Muscle of back (tissue), 13 donors: ENCODE measurements at places on chromosomes 11 and 22. TPM values are rescaled to one million over a fixed set of nuclear protein-coding genes. Genes with fewer than 3 reads are reported as not detected.

Gene LMO2
- polyA plus RNA-seq = 18.8 TPM

Gene IGLL1
- 0.95 TPM for polyA plus RNA-seq

Gene SLC22A6
- polyA plus RNA-seq = not detected

Gene FUT4
- polyA plus RNA-seq = 6.4 TPM

Gene RIMBP3B
- not detected for polyA plus RNA-seq

Gene MUC5AC
- polyA plus RNA-seq = 0.39 TPM

Gene GGTLC2
- polyA plus RNA-seq = not detected

Gene TSPAN32
- 2.0 TPM for polyA plus RNA-seq

Gene RASL10A
- polyA plus RNA-seq = 2.6 TPM

Gene ZP1
- not detected for polyA plus RNA-seq

Gene OR6A2
- polyA plus RNA-seq = not detected

Gene LDHAL6A
- polyA plus RNA-seq = 0.40 TPM

Gene RIBC2
- 4.8 TPM for polyA plus RNA-seq

DNA sequence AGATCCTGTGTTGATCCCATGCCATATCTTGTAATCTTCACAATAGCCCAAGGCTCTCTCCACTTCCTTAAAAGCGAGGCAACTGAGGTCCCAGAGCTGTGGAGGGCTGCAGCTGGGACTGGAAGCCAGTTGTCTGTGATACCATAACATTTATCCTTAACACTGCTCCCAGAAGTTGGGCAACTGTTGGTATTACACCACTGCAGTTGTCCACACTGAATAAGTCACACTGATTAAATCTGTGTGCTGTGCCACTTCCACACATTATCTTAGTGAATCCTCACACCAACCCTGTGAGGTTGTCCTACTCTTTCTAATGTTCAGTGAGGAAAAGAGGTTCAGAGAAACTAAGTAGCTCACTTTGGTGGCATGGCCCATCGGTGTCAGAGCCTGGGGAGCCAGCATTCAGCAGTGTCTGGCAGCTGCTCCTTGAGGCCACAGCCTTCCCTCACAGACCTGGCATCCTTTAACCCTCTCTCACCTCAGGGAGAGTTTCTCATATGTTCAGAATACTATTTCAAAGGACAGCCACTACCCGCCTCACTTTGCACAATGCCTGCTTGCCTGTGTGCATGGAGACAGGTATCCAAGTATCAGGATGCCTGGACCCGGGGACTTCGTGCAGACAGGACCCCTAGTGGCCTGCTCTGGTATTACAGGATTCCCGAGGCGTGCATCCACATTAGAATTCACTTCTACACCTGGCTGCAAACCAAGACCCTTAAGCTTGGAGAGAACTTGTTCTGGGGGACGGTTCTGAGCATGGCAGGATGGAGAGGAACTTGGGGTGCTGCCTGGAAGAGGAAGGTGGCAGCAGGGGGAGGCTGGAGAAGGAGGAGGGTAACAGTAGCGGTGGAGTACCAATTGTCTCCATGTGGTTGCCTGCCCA, 221.9 kb upstream of the TBCEL start:
- peak; percentile 25 for DNase-seq

- DNase-seq = no peak
These were observed 61.7 kb downstream of the FLI1 start for GRCh38 chr11:128755564-128755963.

- DNase-seq = no peak
These were observed 42.0 kb downstream of the FBLN1 start for GRCh38 chr22:45544588-45545170.

DNA sequence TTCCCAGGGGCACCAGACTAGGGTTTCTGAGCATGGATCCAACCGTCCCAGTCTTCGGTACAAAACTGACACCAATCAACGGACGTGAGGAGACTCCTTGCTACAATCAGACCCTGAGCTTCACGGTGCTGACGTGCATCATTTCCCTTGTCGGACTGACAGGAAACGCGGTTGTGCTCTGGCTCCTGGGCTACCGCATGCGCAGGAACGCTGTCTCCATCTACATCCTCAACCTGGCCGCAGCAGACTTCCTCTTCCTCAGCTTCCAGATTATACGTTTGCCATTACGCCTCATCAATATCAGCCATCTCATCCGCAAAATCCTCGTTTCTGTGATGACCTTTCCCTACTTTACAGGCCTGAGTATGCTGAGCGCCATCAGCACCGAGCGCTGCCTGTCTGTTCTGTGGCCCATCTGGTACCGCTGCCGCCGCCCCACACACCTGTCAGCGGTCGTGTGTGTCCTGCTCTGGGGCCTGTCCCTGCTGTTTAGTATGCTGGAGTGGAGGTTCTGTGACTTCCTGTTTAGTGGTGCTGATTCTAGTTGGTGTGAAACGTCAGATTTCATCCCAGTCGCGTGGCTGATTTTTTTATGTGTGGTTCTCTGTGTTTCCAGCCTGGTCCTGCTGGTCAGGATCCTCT, 709 bp downstream of the MRGPRX4 start:
- DNase-seq = no peak

DNA sequence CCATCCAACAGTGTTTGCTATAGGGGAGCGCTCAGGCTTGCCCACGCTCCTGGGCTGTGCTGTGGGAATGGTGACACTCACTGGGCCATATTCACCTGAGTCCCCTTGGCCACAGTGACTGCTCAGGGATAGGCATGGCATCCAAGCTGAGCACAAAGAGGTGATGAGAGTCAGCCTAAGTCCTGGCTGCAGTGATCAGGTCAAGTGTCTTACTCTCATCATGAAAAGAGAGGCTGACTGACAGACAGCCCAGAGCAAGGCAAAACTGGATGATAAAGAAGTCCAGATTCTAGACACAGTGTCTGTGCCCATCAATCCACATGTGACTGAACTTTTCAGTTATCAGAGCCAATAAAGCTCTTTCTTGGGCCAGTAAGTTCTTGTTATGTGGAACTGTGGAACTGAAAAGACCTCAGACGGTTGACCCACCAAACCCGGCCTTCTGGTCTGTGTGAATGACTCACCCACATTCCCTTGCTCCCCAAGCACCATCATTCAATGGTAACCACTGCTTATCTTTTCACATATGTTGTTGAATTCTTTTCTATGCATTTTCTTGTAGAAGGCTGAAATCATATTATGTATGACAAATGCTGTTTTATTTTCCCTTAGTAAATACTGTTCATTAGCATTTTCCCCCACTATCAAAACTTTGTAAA, 43.2 kb upstream of the YPEL1 start:
- DNase-seq = no peak

DNA sequence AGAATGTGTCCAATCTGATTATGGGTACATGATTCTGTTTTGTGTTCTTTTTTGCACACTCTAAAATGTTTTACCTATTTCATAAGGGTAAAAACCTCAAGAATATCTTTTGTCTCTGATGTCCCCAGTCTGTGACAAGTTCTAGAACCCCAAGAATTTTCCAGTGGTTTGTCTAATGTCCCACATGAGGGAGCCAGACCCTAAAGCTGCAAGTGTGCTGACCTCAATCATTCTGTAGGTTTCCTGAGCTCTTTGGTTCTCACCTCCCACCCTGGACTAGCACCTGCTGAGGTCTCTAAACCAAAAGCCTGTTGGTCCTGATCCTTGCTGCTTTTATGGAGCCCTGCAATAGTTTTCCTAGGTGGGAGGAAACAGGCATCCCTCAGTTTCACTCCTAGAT, 149.8 kb upstream of the MPPED2 start:
- DNase-seq = no peak

DNA sequence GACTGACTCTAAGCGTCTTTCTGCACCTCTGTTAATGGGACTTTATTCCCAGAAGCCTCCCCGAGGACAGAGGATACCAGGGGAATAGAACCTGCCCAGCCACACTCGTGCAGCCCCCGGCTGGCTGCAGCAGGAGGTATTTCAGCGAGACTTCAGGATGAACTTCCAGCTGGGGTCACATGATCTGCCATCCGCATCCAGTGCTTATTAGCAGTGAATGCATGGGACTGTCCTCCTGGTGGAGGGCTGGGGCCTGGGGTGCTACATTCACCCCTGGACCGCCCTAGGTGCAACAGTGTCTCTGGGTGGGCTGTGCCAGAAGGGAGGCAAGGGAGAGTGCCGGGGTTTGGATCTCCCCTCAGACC, 1.6 kb downstream of the DUSP8 start:
- DNase-seq = no peak

DNA sequence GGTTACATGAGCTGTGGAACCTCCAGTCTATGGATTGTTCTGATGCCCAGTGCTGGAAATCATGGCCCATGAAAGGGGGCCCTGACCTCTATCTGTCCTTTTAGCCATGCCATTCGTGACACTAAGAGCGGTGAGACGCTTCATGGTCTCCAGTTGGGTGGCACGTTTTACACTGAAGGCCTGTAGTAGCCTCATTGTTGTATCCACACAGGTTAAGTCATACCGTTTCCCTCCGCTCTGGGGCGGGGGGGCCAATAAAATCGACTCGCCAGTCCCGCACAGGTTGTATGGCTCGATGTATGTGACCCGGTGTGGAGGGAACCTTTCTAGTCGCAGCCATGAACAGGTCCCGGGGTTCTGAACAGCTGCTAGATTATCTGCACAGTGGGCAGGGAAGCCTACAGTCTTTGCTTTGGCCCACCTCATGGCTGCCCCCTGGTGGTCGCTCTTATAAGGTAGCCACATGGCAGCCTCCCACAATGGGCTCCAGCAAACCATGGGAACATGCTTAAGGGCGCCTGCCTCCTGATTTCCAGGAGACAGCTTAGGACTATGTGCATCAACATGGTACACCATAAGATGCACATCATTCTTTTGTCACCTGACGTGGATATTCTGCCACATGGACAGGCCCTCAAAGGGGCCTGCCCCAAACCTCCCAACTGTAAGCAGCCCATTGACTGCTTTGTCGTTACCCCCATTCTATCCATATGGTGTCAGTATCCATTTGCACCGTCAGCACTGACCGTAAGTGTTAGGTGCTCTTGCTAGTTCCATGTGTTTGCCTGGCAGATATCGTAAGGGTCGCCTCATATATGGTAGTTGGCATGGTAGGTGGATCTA, 19.7 kb upstream of the APOL3 start:
- DNase-seq = peak; percentile 70

- peak; percentile 83 for DNase-seq
These were observed 3.4 kb upstream of the RCOR2 start for GRCh38 chr11:63920126-63920938.

- no peak for DNase-seq
These were observed 3.6 kb upstream of the KAT5 start for GRCh38 chr11:65708451-65708850.

DNA sequence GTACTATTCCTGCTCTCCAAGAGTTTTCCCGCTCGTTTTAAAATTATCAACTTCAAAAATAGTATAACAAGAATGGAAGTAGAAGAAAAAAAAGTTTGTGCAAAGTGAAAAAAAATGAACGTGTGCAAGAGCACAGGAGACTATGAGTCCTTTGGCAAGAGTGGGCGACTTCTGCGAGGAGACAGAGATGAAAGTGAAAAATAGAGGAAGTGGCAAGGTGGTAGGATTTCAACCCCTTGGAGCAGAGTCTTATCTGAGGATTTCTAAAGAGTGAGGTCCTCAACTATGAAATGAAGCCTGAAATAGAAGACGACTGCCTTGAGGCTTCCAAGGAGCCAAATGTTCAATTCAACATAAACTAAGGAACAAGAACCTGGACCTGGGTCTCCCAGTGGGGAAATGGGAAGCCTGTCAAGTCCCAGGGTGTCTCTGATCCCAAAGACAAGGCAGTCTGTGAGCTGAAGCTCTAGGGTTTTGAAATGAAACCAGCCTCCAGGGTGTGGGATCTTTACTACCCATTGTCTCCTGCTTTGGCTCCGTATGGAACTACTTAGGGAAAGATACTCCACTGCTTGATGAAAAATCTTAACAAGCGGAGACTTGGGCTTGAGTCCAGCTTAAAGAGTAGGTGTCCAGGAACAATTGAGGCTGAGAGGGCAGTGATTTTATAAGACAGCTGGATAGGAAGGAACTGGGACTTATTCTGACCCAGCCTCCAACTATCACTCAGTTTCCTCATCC, 4.8 kb downstream of the P4HA3 start:
- DNase-seq = peak; percentile 14

GRCh38 chr11:214083-214482, 6.6 kb downstream of the RIC8A start:
- DNase-seq = no peak

GRCh38 chr22:32199961-32200360, 4.9 kb downstream of the RFPL2 start:
- DNase-seq = no peak

DNA sequence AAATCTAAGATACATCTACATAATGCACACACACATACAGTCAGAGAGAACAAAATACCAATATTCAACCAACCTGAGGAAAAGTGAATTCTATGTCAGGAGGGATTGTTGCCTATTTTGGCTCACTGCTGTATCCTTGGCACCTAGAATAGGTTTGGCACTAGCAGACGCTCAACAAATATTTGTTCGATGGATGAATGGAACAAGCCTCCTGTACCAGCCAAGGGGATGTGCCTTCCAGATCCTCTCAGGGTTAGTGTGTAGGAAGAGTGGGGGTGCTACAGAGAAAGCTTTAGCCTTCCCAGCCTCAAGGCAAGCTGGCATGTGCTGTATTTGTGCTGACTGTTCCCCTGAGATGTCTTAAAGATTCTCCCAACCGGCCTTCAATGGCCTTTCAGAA, 23.3 kb upstream of the POU2AF1 start:
- DNase-seq = no peak

- no peak for DNase-seq
These were observed 56.5 kb upstream of the ANO1 start for GRCh38 chr11:70021586-70021985.

DNA sequence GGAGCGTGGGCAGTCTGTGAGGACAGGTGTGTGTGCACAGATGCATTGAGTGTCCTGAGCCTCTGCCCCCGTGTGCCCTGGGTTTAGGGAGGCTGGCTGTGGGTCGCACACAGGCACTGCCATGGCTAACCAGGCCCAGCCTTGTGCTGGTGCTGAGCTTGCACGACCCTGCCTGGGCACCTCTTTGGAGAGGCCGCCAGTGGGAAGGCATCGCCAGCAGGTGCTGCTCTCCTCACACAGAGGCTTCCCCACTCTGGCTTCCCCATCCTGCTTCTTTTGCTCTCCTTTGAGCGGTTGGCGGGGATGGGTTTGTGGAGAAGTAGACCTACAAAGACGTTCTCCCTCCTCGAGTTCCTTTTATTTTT, 4.1 kb downstream of the WNT7B start:
- no peak for DNase-seq

- DNase-seq = no peak
These were observed 79.6 kb downstream of the GRK3 start for GRCh38 chr22:25644122-25644521.

DNA sequence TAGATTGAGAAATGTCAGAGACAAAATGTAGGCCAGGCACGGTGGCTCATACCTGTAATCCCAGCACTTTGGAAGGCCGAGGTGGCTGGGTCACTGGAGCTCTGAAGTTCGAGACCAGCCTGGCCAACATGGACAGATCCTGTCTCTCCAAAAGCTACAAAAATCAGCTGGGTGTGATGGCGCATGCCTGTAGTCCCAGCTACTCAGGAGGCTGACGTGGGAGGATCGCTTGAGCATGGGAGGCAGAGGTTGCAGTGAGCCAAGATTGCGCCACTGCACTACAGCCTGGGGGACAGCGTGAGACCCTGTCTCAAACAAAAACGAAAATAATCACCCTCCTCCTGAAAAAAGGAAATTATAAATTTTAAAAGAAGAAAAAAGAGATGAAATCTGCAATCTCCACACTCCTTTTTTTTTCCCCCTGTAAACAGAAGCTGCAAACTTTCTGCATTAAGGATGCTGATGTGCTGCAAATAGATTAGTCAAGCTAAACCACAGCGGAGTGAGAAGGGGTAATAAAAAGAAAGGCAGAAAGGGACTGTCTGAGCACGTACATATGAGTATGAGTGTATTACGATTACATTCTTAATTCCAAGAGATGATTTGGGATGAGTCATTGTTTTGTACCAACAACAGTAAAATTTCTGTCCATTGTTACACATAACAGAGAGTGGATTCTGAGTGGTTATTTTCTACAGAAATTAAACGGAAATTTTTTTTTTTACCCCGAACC, 87.3 kb downstream of the SIK3 start:
- DNase-seq = no peak
